GM12865 (cell line): ENCODE measurements at places on chromosomes 2 and 18.

DNA sequence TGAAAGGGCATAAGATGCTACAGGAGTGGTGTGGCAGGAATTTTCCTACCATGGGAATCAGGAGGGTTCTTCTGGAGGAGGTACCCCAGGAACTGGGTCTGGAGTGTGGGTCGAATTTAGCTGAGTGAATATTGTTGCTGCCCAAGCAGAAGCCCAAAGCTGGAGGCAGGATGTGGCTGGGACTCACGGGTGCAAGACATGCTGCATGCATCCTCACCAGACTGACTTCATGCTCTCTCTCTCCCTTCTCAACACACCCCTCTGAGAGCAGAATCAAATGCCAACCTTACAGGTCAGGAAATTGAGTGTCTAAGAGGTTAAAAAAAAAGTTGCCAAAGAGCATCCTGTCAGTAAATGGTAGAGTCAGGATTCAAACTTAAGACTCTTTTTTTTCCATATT, 78.8 kb upstream of the TTC39C start:
- peak; percentile 45 for DNase-seq

DNA sequence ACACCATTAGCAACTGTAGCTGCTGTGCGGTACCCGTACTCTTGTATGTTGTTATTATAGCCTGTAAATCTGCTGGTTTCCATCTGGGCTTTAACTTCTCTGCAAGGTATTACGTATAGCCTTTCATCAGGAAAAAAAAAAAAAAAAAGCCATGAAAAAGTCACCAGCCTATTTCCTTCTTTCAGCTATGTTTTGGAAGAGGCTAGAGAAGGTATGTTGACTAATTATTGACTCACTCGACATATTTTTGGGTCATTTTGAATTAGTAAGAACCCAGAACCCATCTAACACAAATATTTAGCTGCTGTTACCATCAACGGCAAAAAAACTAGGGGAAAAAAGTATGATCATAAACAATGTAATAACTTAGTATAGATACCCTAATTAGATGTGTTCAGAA, 1395.6 kb downstream of the SUCLG1 start:
- no peak for DNase-seq

GRCh38 chr2:177315364-177315763, 50.8 kb upstream of the NFE2L2 start:
- no peak for DNase-seq

DNA sequence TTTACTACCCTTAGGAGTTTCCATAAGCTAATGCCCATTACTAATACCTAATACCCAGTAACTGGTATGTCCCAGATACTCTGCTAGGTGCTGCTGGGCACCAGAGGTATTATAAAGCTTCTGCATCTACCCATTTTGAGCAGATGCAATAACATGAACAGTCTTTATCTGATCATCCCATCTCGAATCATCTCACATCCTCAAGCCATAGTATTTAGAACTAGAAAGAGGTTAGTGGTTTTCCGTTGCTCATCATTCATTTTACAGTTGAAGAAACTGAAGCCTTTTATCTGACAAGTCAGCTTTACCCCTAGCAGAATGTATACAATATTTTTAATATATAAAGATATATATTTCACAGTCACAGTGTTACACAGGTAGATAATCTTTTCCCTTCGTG, 99.1 kb upstream of the TCF4 start:
- DNase-seq, result no peak

DNA sequence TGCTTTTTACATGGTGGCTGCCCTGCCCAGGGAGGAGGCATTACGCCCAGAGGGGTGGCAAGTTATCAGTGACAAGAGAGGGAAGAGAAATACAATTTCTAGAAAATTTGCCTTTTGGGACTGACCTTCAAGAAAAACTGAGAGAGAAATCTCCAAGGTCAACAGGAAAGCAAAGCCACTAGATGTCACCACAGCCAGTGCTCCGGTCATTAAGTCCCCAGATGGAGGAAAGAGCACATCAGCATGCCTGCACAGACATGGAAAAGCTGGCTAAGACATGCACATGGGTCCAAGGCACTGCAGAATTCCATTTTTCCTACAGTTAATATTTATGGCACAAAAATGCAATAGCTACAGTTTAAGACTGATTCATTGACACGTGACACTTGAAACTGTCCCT, 21.0 kb downstream of the FHL2 start:
- no peak for DNase-seq

- DNase-seq, result no peak
These were observed 651.9 kb downstream of the SLC4A3 start for GRCh38 chr2:220279372-220279771.

DNA sequence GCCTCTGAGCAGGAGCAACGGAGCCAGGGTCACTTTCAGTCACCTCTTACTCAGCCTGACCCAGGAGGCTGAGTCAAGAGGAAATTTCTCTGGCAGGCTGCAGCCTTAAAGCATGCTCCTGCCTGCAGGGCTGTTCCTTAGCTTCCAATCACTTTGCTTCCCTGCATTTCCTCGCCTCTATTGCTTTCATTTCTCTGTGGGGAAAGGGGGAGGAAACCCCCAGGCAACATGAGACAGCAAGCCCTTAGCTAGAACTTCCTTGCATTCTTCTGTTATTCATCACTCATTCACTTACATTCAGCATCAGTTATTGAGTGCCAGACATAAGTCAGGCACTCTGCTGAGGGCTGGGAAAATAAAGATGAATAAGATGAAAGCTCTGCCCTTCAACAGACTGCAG, 13.0 kb downstream of the XDH start:
- no peak for DNase-seq

- no peak for DNase-seq
These were observed 23.0 kb upstream of the FAM171B start for GRCh38 chr2:186670831-186671230.

GRCh38 chr2:239144713-239144999, 256.2 kb downstream of the HDAC4 start:
- no peak for DNase-seq

DNA sequence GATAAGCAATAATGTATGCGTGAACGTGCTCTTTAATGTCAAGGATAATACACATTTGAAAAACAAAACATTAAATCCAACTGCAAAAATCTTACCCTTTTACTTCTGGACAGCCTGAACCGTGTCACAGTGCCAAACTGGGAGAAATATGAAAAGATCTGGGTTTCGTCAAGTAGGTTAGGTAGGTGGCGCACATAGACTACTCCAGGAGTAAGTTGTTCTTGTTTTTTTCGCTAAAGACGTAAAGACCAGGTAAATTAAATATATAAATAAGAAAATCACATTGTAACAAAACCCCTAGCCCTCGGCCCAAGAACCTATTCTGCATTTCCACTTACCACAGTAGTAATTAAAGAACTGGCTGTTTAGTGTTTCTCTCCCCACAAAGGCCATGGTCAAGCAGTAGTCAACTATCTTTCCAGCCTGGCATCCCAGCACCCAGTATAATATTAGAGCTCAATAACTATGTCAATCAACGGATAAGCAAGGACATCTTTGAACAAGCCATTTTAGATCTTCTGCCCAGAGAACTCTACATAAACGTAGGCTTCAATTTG, 1.1 kb downstream of the NIFK start:
- DNase-seq, result peak; percentile 26

DNA sequence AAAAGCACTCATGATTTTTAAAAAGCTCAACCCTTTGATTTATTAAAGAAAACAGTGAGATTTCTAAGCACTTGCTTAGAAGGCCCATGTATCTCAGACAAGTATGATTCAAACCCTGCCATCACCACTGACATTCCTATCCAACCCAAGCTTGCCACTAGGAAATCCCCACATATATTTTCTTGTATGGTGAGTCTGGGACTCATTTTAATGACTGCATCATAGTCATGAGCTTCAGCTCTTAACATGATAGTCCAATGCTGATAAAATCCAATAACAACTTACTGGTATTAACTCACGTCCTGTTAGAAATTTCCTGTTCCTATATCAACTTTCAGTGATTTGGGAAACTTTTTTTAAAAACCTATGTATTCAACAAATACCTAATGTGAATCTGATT, 39.4 kb upstream of the NCKAP5 start:
- DNase-seq, result no peak

- no peak for DNase-seq
These were observed 169.2 kb downstream of the METTL4 start for GRCh38 chr18:2402084-2402483.

- no peak for DNase-seq
These were observed 131.3 kb upstream of the EPAS1 start for GRCh38 chr2:46165916-46166315.

DNA sequence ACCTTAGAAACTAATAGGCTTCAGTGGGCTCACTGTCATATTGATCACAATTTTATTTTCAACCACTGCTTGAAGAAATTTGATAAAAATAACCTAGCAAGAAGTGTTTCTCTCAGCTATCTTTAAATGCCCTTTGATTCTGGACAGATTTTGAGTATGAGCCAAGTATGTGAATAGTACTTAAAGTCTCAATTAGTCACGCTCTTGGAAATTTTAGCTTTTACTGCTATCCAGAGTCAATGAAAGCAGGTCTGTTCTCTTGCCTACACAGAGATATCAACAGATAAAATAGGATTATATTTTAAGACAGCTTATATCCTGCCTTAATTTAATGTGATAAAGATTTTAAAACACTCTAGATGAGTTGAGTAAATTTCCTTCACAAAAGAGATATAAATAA, 337.3 kb downstream of the CBLN2 start:
- DNase-seq, result no peak

DNA sequence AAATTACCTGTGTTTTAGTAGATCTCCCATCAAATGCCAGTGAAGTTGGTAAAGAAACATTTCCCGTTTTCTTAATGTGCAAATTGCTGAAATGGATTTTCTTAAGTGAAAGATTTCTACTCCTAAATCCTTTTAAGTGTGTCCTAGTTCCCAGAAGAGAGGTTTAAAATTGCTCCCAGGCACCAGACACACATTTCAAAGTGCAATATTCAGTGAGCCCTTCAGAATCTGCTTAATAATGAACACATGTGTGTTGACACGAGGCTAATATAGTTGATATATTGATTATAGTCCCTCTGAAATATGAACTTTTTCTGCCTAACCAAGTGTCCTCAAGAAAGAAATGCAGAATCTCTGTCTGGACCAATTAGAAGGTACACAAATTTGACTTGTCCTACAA, 861.7 kb upstream of the CNTNAP5 start:
- DNase-seq, result no peak

DNA sequence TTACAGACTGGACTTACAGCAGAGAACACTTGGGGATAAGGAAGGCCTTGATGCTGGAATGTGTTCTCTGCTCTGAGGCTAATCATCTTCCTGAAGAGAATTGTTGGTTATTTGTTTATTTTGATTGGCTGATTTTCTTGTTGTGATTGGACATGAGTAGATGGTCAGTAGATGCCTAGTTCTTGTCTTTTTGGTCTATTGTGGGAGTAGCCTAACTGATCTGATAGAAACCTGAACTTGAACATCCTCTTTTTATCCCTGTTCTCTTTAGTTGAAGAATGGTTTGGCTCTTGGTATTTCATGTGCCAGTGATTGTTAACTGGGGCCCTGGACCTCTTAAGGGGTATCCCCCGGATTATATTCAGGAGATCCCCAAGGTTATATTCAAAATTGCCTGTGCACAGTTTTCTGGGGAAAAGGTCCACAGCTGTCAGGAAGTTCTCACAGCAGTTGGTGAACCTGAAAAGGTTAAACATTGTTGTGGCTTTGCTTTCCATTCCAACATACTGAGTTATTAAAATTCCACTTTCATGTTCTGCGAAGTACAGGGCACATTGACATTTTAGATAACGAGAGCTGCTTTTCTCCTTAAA, 13.6 kb downstream of the TWSG1 start:
- peak; percentile 39 for DNase-seq

DNA sequence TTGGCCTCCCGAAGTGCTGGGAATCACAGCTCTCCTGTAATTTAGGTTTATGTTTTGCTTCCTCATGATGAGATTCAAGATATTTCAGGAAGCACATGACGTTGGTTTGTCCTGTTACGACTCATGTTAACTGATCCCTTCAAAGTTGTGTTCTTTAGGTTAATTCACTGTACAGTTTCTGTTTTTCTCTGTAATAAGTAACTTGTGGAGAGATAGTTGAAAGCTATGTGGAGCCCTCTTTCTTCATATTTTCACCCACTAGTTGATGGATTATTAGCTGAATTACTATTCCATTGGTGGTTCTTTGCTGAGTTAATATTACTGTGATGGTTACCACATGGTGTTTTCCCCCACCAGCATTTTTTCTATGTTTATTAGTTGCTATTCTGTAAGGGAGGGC, 18.3 kb upstream of the CHCHD5 start:
- no peak for DNase-seq

GRCh38 chr2:134408386-134408785, 154.5 kb downstream of the MGAT5 start:
- no peak for DNase-seq

DNA sequence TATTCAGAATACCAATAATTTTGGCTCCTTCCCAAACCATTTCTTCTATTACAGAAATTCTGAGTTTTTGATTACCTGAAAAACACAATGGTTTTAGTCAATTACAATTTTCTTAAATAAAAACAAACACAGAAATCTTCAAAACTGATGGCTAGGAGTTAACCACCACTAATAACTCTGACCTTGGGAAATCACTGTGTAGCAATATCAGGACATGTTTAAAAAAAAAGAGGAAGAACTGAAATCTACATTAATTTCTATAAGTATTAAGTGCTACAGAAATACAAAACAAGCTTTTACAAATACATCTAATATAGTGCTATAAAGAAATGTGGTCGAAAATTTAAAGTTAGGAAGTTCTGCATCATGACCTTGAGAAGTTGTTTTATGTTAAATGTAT, 14.9 kb downstream of the L3MBTL4 start:
- no peak for DNase-seq

- DNase-seq, result peak; percentile 79
These were observed 46.2 kb upstream of the CCDC141 start for GRCh38 chr2:179096090-179096489.

DNA sequence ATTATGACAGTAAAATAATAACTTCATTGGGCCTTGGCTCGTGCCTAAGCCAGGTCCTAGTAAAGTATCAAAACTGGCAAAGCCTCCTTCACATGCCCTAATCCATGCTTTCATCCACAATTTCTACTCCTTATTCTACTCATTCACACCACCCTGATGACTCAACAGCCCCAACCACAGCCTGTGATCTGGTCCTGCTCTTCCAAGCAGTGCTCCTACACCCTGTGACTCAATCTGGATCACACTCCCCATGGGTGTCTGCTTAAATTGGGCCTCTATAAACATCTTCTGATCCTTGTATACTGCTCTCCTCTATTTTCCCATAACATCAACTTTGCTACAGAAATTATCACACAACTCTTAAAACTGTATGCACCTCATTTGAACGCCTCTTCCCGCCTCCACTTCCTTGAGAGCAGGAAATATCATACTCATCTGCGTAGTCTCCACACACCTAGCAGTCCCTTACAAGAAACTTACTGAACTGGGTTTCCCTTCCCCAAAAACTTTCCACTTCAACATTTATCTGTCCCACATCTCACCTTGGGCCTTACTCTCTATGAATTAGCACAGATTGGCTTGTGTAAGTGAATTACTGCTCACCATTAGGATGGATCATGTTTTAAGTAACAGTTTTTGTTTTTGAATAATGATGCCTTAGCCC, 15.9 kb downstream of the GTF3C3 start:
- DNase-seq, result no peak

DNA sequence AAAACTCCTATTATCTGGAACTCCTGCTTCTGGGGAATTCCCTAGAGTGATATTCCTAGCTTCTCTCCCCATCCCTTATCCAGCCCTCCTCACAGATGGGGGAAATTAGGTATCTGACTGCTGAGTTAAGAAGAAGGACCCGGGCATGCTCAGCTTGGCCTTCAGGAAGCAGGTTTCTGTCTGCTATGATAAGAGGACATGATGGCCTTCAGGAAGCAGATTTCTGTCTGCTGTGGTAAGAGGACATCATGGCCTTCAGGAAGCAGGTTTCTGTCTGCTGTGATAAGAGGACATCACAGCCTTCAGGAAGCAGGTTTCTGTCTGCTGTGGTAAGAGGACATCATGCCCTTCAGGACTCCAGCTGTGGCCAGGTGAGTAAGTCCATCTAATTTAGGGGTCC, 65.2 kb downstream of the PLEKHM3 start:
- DNase-seq, result no peak
